Fibroblast of lung (primary cell): ENCODE measurements at places on chromosomes 4 and X.

DNA sequence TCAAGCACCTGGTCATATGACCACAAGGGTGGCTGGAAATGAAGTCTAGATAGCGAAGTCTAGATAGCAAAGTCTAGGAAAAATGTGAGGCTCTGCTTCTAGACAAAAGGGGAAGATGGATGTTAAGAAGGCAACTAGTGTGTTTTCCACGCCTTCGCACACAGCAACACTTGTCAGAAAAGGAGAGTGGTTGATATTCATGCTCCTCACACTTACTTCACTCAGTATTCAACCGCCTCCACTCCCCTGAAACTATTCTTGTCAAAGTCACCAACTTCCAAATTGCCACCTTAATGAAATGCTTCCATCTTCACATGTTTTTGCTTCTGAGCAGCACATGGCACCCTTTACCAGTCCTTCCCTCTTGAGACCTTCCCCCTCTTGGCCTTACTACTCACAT, 27.7 kb upstream of the DCLK2 start:
- DNase-seq: no peak

DNA sequence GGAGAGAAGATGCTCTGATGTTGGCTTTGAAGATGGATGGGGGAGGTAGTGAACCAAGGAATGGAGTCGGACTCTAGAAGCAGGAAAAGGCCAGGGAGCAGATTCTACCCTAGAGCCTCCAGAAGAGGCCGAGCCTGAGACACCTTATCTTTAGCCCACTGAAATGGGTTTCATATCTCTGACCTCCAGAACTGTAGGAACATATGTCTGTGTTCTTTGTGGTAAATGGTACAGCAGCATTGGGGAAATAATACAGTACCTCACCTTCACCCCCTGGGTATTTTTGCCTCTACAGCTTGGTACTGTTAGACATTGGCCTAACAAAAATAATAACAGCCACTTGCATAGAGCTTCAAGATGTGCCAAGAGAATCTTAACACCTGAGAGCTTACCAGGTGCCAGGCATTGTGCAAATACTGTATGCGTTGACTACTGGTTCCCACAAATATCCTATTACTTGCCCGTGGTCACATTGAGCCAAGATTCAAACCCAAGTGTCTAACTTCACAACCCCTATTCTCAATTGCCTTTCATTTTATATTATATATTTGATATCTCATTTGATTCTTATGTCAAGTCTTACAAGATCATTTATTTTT, 57.0 kb upstream of the PGM2 start:
- no peak for DNase-seq

DNA sequence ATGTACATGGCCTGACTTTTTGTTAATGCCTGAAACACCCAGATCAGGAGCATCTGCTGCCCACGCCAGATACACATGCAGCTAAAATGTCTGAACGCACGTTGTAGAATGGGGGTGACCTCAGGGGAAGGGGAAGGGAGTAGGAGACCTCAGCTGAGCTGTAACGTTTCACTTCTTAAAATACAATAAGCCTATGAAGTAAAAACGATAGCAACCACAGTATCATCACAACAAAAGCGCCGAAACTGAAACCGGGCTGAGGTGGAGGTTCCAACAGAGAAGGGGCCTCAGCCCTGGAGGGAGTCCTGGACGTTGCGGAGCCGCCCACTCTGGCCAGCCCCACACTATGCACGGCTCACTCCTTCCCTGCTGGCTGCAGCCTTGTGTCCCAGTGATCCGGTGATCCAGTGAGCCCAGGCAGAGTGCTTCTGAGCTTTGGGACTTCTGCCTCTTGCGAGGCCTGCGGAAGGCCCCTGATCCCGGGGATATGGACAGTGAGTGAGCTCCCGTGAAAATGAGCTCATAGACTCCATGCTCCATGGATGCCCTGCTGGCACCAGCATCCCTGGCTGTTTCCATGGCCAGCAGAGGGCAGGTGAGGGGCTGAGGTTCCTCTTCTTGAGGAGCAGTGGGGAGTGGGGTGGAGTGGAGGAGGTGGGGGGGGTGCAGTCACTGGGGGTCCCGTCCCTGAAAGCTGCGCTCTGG, 52.0 kb downstream of the HMX1 start:
- no peak for DNase-seq

GRCh38 chrX:153612413-153612812, 13.5 kb upstream of the CCNQ start:
- no peak for DNase-seq

DNA sequence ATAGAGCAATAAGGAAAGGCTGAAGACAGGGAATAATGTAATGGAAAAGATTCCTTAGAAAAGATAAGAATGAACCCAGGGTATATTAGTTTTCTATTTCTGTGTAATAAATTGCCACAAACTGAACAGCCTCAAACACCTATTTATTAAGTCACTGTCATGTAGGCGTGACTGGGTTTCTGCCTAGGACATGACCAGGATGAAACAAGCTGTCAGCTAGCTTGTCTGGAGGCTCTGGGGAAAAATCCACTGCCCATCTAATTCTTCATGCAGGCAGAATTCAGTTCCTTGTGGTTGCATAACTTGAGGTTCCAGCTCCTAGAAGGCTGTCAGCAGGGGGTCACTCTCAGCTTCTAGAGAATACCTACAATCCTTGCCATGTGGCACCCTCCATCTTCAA, 277.7 kb downstream of the TMA16 start:
- no peak for DNase-seq

- DNase-seq: no peak
These were observed 2.2 kb downstream of the EMD start for GRCh38 chrX:154381271-154381670.

DNA sequence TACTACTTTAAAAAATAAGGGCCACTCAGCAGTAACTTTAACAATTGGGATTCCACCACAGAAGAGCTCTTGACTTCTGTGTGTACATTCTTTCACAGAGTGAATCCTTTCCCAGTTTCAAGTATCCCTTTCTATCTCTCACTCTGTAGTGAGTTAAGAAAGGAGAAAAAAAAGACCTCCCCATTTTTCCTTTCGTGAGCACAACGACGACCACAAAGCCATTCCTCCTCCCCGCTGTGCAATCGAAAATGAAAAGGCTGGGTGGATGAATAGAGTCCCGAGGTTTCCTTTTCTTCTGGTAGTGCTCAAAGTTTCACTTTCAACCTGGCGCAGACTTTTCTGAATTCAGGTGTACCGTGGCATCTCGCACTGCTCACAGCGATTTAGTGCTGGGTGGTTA, 58.0 kb downstream of the TAB3 start:
- no peak for DNase-seq

DNA sequence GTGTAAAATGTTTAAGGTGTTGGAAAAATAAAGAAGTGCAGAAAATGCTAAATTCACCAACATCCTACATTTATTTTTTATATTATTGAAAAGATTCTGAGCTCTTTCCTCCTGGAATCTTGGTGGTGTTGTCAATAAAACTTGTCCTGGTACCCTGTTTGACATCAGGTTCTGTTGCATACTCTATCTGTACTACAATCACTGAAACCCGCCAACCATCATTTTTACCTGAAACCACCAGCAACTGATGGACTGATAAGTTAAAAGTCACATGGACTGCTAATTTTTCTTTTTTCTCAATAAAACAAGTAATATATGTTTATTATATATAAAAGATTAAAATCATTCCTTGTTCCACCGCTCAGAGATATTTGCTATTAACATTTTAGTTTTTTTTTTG, 23.4 kb downstream of the STAP1 start:
- DNase-seq: no peak
